Neural progenitor cell (in vitro differentiated cells): ENCODE measurements at places on chromosomes 11 and 22. TPM values are rescaled to one million over a fixed set of nuclear protein-coding genes. Genes with fewer than 3 reads are reported as not detected.

The TMEM191C gene
- total RNA-seq, result 1.5 TPM in 1 of 2 replicates, not detected in the other

The NLRP6 gene
- total RNA-seq, result not detected in 2 replicates

The OR2AG2 gene
- total RNA-seq, result 0.25 and 0.36 TPM in 2 replicates

The CASP5 gene
- not detected in 2 replicates for total RNA-seq

The OR52M1 gene
- total RNA-seq, result not detected in 2 replicates

The NCR3LG1 gene
- 0.39 and 0.74 TPM in 2 replicates for total RNA-seq

The PDGFD gene
- total RNA-seq, result 2.9 and 3.7 TPM in 2 replicates

The VPREB3 gene
- total RNA-seq, result not detected in 2 replicates

The ME3 gene
- 49.6 and 111 TPM in 2 replicates for total RNA-seq

The PRRG4 gene
- 0.06 and 0.19 TPM in 2 replicates for total RNA-seq

The CECR2 gene
- 67.8 and 72.8 TPM in 2 replicates for total RNA-seq

The PRR33 gene
- total RNA-seq, result not detected in 2 replicates

The CARD18 gene
- total RNA-seq, result not detected in 2 replicates

GRCh38 chr11:76783896-76784813 is 999 bp downstream of the TSKU start:
- peak; percentile 96 for DNase-seq

DNA sequence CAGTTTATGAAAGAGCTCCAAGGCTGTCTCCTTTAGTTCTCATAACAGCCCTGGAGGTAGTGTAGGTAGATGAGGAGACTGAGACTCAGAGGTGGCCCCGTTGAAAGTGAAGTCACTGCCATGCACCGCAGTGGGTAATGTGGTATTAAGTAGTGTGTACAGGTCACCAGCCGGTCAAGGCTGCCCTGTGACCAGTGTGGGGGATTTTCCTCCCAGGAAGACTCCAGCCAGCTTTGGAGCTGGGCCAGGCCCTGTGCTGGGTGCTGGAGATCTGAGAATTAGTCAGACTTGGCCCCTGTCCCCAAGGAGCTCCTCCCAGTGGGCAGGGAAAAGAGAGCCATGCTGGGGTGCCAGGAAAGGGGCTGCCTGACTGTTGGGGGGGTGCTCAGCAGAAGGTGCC is 5.3 kb downstream of the OMP start:
- DNase-seq, result no peak

- no peak for DNase-seq
Measured at GRCh38 chr22:40462195-40462984, 92.0 kb downstream of the SGSM3 start.

DNA sequence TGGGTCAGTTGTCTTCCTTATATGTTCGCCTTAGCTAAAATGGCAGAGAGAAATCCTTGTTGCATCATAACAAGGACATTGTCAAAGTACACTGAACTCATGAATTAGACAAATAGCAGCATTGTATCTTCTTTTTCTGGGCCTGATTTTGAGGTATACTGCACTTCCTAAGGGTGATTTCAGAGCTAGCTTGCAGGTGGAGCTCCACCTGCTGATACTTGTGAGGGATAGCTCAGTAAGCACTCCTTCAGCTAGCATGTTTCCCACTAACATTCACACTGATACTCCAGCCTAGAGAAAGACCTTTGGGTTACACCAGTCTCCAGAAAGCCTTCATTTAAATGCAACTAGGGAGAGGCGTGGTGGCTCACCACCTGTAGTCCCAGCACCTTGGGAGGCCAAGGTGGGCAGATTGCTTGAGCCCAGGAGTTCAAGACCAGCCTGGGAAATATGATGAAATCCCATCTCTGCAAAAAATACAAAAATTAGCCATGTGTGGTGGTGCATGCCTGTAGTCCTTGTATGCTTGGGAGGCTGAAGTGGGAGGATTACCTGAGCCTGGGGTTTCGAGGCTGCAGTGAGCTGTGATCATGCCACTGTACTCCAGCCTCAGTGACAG is 29.8 kb downstream of the JAM3 start:
- no peak for DNase-seq

DNA sequence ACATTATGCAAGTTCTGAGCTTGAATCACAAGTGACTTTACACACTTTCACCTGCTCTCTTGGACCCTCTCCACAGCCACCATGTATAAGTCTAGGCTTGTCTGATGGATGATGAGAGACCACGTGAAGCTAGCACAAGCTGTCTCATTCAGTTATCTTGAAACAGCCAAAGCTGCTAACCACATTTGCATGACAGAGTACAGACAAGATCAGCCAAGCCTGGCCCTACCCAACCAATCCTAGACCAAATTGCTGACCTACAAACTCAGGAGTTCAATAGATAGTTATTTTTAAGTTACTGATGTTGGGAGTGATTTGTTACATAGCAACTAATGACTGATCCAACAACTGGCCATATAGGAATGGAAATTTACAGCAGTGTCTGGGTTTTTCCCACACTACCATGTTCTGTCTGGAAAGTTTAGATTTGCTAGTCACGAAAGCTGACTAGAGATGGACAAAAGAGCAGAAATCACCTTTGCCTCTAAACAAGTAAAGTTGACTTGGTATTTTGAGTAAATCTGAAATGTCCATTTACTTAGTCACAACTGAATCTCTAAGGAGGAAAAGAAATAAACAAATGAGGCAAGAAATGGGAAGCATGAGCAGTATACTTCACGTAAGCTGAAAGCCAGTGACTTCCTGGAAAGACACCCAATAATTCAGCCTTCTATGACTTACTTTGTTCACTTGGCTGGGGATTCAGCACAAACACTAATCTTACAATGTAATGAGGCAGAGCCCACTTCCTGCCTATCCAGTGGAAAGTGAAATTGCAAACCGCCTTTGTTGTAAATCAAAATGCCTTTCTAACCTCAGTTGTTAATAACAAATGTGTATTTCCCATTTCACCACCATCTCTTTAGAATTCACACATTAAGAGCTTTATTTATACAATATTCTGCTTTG is 101.7 kb downstream of the FAM181B start:
- no peak for DNase-seq

GRCh38 chr22:30279046-30279788 is 10.1 kb downstream of the CASTOR1 start:
- DNase-seq, result no peak

- no peak for DNase-seq
Measured at GRCh38 chr11:45093761-45094455, 52.5 kb upstream of the PRDM11 start.

DNA sequence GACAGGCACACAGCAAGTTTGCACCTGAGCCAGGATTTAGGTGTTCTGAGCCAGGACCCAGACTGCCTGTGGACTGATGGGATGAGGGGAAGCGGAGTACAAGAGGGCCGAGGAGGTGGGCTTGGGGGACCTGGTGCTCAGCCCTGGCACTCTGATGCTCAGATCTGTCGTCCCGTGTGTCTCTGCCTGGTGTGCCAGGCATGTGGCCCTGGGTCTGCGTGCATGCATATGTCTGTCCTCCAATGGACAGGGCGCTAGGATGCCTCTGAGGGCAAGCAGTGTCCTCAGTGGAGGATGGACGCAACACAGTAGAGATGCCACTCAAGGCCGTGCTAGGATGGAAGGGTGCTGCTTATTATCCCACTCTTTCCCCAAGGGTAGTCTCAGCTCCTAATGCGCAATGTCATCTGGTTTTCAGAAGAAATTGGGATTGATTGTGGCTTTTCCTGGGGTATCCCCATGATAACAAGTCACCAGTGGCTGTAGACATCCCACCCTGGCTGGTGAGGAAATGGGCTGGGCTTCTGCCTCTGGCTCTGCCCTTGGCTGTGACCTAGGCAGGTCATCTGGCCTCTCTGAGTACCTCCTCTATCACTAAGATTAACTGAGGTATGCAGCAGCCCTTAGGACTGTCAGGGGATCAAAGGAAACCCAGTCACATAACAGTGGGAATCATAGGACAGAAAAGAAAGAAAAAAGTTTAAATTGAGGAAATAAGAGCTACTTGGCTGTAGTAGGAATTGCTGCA is 35.7 kb upstream of the SUSD2 start:
- no peak for DNase-seq

DNA sequence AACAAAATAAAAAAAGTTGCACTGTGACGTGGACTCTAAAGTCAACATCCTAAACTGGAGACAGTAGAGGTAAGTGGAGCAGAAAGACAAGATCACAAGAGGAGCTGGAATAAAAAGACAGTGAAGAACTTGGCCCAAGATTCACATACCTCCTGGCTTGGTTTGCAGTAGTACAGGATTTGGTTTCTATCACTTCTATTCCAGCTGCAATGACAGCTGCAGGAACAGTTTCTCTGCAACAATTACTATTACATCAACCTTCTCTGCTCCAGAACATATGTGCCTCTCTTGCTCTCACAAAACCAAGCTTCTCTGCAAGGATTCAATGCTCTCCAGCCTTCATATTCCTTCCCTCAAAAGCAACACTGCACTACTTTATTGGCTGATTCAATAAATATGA is 7.8 kb upstream of the KDM2A start:
- no peak for DNase-seq

DNA sequence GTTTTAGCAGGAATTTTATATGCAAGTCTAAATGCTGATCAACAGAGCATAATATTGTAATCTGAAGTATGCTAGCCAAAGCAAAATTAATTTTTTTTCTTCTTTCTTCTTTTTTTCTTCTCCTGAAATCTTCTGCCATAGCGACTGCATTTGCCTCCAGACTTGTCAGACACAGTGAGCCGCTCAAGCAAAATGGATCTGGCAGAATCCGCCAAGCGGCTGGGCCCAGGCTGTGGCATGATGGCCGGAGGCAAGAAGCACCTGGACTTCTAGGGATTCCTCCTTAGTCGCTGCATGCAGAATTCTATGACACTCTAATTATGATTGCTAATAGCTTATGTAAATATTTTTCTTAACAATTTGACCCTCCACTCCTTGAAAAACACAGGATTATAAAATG is 27.9 kb downstream of the PAX6 start:
- DNase-seq, result peak; percentile 48

- peak; percentile 35 for DNase-seq
Measured at GRCh38 chr11:89436071-89436470, 55.1 kb downstream of the NOX4 start.

- DNase-seq, result peak; percentile 8
Measured at GRCh38 chr22:22769434-22770279, 118.0 kb upstream of the IGLL5 start.

DNA sequence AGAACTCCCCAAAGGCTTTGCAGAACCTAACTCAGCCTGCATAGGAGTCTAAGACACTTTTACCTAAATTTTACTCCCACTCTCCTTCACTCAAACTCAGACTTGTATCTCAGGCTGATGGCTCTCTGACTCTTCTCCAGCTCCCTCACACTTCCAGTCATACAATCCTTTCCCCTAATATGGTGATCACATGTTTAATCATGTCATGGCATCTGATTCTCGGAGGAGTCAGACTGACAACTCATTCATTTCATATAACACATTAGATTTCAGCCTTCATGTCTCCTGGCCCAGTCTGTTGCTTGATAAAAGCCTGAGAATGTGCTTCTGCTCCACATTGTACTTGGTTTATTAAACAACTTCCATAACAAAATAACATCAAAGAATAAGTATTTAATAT is 1503.9 kb upstream of the TENM4 start:
- DNase-seq, result no peak

DNA sequence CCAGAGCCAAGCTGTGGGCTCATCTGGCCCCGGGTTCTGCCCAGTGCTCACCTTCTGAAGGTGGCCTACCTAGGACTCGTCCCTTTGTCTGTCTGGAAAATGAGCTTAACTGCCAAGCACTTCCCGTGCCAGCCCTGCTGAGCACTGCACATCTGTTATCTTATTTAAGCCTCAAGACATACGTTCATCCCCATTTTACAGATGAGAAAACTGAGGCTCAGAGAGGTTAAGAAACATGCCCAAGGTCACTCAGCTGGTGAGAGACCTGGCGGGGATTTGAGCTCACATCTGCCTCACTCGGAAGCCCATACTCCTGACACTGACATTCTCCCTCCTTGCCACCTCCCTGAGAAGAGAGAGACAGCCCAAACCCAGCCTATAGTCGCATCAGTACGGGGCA is 226.2 kb downstream of the MN1 start:
- DNase-seq, result no peak

DNA sequence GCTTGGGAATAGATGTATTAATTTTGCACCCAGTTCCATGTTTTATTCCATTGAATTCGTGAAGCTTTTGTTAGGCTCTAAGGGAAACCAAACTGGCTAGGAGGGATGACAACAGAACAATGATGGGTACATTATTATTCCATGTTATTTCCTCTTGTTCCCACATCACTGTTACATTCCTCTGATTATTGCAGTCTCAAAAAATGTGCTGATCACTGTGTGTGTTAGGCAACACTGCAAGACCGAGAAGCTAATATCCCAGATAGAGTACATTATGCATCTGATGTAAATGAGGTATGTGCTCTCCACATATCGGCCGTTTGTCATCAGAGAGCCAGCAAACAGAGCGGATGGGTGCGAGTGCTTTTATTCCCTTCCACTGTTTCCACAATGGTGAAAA is 327.9 kb downstream of the SOX6 start:
- DNase-seq, result no peak

DNA sequence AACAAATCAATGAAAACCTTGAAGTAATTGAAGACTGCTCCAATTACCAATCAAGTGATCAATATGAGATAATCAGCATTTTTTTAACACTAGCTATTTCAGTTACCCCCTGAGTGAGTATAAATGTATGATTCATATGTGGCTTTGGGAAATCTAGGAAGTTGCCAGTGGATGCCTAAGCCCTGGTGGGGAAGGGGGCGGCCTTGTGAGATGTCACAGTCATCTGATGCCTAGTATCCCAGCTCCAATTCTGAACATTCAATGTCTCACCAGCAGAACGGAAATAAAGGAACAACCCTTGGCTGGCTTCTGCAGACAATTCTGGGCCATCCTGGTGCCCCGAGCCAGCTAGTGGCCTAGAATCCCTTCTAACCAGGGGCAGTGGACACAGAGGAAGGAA is 58.5 kb upstream of the TIMP3 start:
- no peak for DNase-seq

DNA sequence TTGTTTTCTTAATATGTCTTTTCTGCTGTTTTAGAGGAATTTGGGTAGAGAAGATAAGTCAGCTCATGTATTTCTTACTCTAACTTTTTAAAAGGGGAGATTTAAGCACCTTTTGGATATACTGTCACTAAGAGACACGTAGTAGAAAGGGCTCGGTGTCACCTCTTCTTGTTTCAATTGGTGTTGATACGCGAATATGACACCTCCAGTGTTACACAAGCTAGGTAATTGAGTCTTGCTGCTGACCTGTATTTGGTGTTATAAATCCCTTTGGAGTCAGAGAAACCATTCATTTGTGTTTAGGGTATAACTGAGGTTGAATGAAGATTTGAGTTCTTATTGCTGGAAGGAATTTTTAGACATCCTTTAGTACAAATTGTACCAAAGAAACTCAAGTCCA is 25.6 kb downstream of the FAR1 start:
- DNase-seq, result no peak

GRCh38 chr11:27008811-27009535 is 15.1 kb downstream of the FIBIN start:
- DNase-seq, result no peak

DNA sequence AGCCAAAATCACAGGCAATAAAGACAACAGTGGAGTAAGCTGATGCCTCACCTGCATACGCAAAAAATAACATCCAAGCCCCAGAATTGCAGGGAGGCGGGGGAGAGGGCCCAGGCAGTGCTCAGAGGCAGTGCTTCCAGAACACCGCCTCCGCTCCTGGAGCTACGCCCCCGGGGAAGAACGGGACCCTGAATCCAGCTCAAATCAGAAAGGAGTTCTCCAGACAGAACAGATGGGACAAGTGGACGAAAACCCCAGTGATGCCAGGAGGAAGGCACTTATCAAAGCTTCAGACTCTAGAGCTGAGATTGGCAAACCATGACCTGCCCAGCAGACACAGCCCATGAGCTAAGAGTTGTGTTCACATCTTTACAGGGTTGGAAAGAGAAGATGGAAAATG is 683.9 kb downstream of the TBC1D22A start:
- DNase-seq, result no peak
